NCI-H2029 treated with DMSO at 0.1 percent for 48 hours (cell line): ENCODE measurements at places on chromosomes 7 and 10.

DNA sequence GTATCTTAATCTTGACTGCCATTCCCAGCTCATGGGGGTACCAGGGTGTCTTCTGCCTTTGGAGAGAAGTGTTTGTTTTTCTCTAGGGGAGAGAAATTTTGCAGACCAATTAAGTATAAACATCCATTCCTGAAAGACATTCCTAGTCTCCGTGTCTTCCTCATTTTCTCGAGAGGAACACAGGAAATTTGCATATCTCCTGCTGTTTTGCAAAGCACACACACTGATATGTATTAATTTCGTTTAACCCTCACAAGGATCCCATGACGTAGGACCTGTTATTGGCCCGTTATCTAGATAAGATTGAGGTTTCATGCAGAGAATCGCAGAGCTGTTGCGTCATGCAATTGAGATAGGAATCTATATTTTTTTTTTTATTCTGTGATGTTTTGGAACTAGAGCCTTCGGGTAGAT is 944 bp downstream of the RHBDD2 start:
- DNase-seq = no peak

GRCh38 chr7:1255080-1255816 is 22.6 kb downstream of the UNCX start:
- DNase-seq = no peak

DNA sequence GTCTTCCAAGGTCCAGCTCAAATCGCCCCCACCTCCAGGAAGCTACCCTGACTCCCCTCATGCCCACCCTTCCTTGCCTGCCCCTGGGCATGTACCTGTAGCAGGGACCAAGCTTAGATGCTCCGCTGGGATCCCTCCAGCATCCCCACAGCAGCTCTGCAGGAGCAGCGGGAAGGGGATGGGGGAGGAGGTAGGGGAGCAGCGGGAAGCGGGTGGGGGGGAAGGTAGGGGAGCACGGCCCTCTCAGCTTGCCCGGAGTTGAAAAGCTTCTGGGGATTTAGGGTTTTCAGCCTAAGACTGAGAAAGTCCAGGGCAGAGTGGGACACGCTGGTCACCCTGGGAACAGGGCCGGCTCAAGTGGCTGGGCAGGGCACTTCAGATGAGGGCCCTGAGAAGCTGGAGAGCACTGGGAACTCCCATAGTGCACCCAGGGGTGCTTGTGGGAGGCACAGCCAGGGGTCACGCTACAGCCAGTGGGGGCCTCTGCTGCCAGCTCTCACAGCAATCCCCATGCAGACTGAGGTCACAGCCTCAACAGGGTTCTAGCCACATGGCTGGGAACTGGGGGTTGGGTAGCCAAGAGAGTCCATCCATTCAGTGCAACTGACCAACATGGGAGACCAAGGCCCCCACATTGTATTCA is 13.4 kb downstream of the WDR86 start:
- DNase-seq = no peak

DNA sequence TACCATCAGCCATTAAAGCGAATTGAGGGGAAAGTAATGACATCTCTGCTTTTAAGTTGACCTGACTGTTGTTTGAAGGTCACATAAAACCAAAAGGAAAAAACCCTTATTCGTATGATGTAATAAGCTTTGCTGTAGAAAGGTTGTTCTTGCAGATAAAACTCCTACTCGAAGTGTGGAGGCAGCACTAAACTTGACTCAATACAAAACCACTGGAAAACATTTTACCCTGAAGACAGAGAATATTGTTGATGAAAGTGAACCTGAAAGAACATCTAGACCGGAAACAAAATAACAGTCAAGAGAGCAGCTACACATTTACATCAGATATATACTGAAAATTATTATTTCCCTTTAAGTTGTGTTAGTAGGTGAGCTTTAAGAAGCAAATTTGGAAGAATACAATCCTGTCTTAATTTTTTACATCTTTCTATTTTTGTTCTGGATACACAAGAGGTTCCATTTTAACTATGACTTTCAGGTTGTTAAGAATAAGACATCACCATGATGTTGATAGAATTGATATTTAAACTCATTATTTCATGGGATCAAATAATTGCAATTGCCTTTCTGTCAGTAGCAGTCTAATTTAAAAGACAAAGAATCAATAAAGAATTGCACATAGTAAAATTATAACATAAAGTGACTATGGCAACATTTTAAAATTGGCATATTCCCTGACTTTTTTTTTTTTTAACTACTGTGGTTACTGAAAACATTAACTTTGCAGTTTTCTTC is 6.4 kb downstream of the ETV1 start:
- DNase-seq = no peak

- DNase-seq = no peak
Measured at GRCh38 chr7:68601826-68602225, 996.4 kb upstream of the AUTS2 start.

- no peak for DNase-seq
Measured at GRCh38 chr10:17134737-17135260, 5.2 kb upstream of the CUBN start.

- no peak for DNase-seq
Measured at GRCh38 chr10:112202561-112203241, 19.1 kb upstream of the GPAM start.

- no peak for DNase-seq
Measured at GRCh38 chr10:86370006-86370585, 3.5 kb upstream of the GRID1 start.

GRCh38 chr7:31873816-31874597 is 187.0 kb downstream of the PPP1R17 start:
- no peak for DNase-seq

DNA sequence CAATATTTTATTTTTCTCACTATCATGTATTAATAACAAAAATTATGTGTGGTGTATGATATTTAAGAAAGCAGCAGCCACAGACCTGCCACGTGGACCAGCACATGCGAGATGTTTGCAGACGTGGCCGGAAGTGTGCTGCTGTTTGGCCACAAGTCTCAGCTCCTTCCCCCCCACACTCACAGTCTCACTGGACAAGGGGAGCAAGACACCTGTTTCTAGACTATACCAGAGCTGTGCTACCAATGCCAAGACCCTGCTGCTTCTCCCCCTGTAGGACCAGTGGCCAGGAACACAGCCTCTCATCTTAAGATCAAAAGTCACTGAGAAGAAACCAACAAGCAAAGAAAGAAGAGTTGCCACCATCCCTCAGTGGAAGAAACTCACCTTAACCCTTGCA is 258.9 kb upstream of the PPP2R2D start:
- DNase-seq = no peak

DNA sequence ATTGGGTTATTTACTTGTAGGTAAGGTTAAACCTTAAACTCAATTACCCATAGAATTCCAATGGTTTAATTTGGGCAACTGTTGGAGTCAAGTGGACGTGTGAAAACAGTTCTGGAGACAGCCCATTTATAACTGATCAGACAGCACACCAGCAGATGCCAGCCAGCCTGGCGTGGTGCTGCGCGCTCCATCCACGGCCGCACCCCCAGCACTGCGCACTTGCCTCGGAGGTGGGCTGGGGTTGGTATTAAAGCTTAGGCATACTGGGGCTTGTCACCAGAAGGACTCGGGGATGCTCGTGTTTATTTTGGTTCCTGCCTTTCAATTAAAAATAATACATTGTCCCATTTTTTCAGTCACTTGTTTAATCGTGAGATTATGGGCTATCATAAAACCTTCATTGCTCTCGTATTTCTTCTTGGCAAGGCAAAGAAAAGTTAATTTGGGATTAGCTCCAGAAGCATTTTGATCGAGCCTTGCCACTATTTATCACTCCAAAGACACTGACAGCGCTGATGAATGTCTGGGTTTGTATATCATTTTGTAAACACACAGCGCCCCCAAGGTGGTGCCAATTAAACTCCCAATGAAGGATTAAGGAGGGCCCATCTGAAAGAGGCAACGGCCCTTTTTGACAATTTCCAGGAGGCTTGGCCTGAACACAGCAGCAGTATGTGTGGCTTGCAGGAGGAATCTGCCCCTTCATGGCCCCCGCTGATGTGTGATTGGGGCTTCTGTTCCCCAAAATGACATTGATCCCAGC is 204.5 kb upstream of the CXCL12 start:
- no peak for DNase-seq

DNA sequence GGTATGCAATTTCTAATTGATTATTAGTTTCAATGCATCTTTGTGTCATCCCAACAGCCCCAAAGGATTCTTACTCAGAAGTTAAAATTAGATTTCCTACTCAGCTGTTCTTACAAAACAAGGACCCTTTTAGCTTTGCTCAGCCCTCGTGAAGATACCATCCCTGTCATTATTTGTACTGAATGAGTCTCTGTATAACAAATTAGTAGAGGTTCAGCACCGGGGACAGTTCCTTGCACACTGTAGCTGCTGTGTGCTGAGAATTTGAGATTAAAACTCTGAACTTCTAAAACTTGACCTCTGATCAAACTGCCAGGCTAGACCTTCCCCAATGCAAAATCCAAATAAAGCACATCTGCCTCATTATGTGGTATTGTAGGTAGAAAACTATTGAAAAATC is 299.1 kb downstream of the LHFPL3 start:
- DNase-seq = no peak

DNA sequence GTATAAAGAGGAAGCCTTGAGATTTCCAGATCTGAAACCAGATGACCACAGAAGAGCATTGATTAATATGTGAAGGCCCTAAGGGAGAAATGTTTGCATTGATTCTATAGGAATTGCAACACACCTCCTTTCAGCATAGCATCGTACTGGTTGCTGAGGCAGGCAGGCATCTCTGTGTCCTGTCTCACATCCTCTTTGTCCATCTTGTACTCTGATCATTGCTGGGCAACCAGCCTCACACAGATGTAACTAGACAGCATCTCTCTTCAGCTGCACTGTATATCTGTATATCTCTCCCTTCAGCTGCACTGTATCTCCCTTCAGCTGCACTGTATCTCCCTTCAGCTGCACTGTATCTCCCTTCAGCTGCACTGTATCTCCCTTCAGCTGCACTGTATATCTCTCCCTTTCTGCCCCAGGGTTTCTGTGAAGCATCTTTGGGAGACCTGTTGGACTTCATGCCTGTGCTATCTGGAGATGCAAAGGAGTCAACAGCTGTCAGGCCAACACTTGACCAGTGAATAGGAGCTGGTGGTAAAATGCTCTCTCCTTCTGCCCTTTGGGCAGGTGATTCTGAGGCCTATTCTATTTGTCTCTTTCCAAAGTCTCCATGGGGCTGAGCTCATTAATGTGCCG is 40.3 kb downstream of the TMEM178B start:
- no peak for DNase-seq

DNA sequence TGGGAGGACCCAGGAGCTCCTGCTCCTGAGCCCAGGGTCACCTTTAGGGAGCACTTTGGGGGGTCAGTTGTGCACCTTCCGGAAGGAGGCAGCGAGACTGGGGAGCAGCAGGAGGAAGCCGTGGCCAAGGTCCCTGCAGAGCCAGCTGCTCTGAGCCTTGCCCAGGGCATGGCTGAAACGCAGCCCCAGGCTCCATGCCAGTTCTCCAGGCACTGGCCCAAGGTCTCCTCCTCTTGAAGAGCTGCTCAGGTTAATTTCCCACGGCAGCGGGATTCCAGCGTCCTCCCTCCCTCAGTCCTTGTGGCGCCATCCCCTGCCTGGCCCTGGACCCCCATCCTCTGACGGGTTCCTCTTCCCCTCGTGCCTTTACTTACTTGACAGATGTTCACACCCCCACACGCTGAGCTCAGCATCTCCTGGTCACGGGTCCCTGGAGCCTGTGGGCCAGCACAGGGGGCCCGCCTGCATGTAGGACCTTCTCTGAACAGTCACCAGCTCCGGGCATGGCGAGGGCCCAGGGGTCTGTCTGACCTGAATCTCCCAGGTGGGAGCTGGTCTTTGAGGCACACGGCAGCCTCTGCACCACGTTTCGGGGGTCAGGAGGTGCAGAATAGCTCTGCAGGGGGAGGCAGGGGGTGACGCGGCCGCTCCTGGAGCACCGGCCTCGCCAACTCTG is 16.7 kb upstream of the CFAP46 start:
- no peak for DNase-seq

GRCh38 chr7:25369786-25370185 is 141.5 kb upstream of the NPVF start:
- peak; percentile 24 for DNase-seq
